ENCODE measurements at places on chromosomes 3 and 15.

DNA sequence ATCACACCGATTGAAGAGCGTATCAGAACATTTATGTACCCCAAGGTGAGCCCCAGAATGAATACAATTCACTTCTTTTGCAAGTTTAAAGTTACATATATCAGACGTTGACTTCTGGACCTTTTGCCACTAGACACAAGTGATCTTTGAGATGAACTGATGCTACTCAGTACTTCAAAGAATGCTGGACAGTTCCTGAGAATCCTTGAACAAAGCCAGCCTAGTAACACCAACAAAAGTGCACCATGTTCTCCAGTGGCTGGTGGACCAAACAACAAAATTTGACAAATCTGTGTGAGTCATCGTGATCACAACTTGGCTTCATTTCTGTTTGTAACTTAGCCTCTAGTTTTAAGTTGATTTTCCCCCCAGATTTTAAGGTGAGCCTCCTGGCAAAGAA lies 355.7 kb downstream of the SOX2 start:
- no peak for DNase-seq

- no peak for DNase-seq
These were observed 8.3 kb downstream of the TRA2B start for GRCh38 chr3:185929192-185930151.

GRCh38 chr3:44877333-44877732 lies 2.9 kb downstream of the TGM4 start:
- DNase-seq = no peak

DNA sequence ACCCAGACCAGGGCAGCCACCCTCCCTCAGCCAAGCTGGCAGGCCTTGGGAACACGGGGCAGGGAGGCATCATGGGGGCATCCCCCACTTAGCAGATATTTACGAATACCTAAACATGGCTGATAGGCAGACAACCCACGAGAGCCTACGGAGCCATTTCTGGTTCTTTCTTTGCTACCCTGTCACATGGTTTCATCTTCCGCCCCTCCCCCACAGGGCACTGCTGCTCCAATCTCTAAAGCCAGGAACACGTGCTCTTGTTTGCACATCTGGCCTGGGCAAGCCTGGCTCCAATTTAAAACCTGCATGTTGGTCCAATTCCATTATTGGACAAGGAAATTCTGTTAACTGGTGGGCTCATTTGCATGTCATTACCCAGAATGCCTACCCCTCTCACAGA lies 447.4 kb upstream of the NR2F2 start:
- DNase-seq = no peak

DNA sequence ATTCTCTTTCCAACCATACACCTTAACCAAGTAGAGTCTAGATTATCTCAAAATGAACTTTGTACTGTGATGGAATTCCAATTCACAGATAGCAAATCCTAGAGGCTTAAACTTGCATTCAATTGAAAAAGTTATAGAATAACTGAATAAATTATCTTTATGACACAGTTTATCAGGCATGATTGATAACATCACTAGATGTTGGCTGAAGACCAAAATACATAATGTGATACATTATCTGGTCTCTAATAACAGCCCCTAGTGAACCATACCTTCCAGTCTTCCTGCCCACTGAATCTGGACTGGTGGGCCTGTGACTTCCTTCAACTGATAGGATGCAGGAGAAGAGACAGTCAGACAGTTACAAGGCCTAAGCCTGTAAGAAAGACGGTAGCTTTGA lies 165.2 kb upstream of the CMC1 start:
- no peak for DNase-seq

DNA sequence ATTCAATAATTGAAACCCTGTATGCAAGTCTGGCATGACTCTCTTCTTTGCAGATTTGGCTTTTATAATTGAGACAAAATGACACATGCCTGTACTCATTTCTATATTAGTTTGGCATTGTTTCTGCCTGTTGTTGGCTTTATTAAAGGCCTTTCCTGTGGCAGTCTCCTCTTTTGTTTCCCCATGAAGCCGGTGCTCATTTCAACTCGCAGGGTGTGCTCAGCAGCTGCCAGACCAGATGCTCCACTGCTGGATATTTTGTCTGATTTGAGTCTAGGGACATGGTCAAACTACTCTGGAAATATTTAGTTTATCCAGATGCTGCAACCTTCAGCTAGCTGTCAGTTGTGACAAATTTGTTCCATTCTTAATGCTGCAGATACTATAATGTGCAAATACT lies 445.3 kb downstream of the NAALADL2 start:
- DNase-seq = no peak

DNA sequence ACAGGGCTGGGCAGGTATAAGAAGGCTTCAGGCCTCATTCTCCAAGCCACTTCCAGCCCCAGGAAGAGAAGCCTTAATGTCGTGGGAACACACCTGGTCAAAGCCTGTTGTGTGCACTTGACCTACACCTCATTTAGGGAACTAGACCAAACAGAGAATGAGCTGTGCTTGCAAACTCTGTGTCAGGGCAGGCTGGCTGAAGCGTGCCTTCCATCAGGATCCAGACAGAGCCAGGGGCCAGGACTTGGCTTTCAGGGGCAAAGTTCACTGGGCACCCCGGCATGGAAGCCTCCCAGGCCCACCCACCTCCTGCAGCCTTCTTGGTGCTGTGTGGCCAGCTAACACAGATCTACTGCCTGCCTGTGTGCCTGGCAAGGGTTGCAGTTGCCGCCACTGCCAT lies 11.5 kb downstream of the RBPMS2 start:
- DNase-seq = no peak

GRCh38 chr3:132539681-132540080 lies 57.4 kb upstream of the ACKR4 start:
- DNase-seq = no peak

- no peak for DNase-seq
These were observed 167.3 kb downstream of the GOLIM4 start for GRCh38 chr3:167928381-167928780.

DNA sequence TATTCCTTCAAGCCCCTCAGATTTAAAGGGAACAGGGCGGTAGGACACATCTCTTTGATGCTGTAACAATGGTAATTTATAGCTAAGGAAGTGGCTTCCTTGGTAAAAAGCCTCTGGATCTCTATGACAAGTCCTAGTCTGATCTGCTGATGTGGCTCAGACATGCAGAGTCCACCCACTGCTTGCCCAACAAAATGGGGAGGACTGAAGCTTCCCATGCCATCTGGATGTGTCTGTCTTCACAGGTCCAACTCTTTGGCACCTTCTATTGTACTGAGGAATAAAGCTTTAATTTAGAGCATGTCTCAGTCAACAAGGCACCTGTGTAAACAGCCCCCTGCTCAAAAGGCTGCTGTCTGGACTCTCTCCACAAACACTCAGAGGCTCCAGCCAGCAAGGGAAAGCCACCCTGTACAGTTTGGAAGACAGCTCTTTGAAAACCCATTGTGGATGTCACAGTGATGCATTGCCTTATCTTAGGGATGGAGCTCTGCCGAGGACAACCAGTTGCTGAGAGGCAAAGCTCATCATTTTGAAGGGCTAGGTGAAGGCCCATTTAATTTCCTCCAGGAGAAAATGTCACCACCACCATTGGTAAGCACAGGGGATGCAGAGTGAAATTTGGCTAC lies 348.6 kb upstream of the GRM7 start:
- DNase-seq = no peak

GRCh38 chr3:149585401-149585726 lies 72.5 kb downstream of the WWTR1 start:
- no peak for DNase-seq

GRCh38 chr15:81254916-81255290 lies 58.2 kb downstream of the IL16 start:
- no peak for DNase-seq

DNA sequence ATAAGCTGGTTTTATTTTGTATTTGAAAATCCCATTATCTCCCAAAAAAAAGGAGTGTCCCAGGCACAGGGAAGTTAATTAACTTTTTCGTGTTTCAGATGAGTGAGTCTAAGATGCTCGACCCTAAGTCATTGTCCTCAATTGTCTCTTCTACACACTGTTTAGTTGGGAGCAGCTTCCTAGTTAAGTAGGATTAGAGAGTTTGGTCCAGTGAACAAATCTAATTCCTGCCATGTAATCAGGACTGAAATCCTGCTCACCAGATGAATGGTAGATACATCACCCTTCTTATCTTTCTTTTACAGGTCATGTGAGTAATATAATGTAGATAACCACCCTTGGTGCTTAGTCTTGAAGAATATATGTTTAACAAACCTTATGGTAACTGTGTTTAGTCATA lies 228.9 kb upstream of the MANF start:
- no peak for DNase-seq

DNA sequence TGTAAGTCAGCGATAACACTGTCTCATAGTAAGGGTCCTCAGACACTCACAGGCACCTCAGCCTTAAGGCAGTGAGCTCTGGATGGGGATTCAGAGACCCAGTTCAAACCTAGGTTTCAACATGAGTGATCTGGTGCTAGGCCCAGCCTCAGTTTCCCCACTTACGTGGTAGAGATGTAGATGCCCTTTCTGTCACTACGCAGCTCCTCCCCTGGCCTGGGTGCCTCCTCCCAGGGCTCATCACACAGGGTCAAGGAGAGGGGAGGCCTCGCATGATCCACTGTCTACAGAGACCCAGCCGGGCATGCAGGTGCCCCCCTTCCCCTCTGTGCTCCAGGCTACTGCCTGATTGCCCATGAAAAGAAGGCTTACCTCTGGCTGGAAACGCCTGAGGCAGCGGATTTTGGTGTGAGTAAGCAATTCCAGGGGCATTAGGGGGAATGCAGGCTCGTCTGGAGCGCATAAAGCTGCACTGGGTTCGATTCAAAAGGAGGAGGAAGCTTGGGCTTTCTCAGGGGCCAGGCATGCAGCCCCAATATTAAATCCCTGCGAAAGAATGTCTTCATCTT lies 69.8 kb upstream of the ANKRD34C start:
- DNase-seq = no peak
